ENCODE measurements at places on chromosomes 13 and 19.
A peak's percentile ranks its signal among the peaks of the same experiment; 100 is the strongest.

DNA sequence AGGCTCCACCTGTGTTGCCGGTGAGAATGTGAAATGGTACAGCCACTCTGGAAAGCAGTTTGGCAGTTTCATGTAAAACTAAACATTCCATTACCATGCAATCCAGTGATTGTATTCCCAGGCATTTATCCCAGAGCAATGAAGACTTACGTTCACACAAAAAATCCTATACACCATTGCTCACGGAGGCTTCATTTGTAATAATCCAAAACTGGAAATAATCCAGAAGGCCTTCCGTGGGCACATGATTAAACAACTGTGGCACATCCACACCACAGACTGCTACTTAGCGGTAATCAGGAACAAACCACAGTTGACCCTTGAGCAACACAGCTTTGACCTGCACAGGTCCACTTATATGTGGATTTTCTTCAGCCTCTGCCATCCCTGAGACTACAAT lies 339.7 kb downstream of the MTUS2 start:
- no peak for DNase-seq

GRCh38 chr19:58361900-58362271 lies 665 bp downstream of the ZNF497 start:
- DNase-seq, result no peak

- no peak for DNase-seq
These were observed 51.3 kb upstream of the PCDH9 start for GRCh38 chr13:67281466-67281865.

- DNase-seq, result no peak
These were observed 122.8 kb upstream of the KLF12 start for GRCh38 chr13:74256969-74257368.

DNA sequence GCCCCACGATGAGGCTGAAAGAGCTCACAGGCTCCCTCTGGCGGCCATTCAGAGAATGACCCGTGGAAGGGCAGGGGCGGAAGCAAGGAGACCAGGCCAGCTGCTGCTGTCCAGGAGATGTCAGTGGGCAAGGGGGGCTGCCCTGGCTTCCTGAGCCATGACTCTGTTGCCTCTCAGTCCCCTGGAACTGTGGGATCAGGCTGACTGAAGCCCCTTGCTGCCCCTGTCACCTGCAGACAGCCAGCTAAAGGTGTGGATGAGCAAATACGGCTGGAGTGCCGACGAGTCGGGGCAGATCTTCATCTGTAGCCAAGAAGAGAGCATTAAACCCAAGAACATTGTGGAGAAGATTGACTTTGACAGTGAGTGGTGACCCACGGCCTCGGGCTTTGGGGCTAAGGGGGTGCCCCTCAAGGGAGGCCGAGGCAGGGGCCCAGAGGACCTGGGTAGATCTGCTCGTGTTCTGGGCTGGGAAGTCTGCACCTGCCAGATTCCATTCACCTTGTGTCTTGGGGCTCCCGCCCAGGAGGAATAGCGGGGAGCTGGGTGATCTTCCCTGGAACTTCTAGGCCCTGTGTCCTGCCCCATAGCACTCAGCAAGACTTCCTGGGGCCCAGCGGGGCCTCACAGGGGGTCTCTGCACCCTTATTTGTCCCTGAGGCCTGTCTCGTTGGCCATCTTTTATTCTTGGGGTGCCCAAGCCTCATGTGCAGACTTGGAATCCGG lies 12.5 kb upstream of the ACTN4 start:
- DNase-seq, result peak; percentile 46

- DNase-seq, result no peak
These were observed 2.5 kb downstream of the SLC35E1 start for GRCh38 chr19:16569609-16570320.

DNA sequence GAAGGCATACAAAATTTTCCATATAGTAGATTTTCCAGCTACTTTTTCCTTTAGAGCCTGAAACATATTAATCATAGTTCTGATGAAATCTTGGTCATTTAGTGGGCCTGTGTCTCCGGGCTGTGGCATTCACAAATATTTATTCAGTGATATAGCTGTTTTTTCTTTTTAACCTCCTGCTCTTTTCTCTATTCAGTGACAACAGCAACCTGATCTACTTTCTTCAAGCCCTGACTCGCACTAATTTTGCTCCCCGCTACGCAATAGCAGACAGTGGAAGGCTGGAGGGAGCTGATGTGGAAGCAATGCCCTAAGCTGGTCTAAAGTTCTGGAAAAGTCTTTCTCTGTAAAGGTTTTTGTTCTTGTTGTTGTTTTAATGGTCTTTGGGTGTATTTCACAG lies 289.7 kb downstream of the SLITRK6 start:
- no peak for DNase-seq

- DNase-seq, result no peak
These were observed 255.4 kb downstream of the COG6 start for GRCh38 chr13:39910833-39911232.

DNA sequence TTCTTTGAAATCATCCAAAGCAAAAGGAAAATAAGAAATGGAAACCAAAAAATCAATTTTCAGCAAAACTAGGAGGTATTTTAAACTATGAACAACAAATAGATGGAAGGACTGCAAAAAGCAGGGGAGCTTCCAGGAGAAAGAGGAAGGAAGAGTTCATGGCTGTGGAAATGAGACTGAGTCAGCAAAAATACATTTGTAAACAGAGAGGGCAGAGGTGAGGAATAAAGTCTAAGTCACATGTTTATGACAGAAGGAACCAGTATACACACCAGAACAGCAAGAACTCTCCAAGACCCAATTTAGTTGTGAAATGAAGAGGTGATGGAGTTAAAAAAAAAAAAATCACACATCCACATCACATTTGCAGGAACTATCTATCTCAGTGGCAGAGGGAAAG lies 69.6 kb downstream of the RNASEH2B start:
- no peak for DNase-seq

DNA sequence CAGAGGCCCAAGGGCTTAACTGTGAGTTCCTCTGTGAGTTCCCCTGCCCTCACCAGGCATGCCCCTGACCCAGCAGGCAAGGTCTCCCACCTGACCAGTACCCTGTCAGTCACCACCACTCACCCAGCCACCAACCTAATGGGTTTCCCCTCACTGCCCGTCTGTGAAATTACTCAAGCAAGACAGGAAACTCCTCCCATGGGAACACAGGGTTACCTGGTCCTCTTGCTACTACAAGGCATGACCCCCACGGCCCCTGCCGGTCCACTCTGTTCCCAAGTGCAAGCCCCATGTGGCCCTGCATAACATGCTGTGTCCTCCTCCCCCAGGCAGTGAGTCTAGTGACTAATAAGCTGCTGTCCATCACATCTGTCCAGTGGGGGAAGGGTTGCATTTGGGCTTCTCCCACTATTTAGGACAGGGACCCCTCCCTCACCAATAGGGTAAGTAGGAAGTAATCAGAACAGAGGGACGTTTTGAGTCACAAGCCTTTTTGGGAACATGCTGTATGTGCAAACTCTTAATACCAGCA lies 8.0 kb upstream of the DHRS12 start:
- DNase-seq, result no peak

- DNase-seq, result no peak
These were observed 35.9 kb upstream of the C13orf46 start for GRCh38 chr13:114009590-114010400.

- no peak for DNase-seq
These were observed 162.2 kb downstream of the KDM4B start for GRCh38 chr19:5131031-5131505.

DNA sequence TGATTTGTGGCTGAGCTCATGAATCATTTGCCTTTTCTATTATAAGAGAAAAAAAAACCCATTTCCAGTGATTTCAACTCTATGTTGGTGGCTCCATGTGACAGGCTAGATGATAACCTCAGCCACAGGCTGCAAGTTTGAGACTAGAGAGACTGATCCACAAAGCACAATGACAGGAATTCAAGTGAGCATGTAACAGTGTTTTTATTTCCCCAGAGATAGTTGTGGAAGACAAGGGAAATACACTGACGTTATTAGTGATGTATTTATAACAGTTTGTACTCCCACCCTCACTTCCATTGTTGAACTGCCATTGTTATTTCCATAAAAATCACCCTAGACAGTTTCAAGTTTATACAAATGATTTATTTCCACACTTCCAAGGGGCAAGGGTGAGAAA lies 27.9 kb upstream of the EDNRB start:
- no peak for DNase-seq

DNA sequence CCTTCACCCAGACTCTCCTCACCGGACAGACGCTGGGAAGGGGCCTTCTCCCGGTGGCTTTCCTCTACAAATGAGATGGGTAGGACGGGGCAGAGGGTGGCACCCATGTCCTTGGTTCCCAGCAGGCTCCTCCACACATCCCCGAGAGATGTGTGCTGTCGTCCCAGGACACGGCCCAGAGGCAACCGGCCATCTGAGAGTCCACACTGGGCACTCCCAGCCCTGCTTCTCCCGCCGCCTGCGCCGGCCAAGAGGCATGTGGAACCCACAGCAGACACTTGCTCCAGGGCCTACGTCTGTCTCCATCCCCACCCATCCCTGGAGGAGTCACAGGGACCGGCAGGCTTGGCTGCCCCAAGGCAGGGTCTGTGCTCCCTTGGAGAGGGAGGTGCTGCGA lies 179.9 kb downstream of the KDM4B start:
- DNase-seq, result no peak

DNA sequence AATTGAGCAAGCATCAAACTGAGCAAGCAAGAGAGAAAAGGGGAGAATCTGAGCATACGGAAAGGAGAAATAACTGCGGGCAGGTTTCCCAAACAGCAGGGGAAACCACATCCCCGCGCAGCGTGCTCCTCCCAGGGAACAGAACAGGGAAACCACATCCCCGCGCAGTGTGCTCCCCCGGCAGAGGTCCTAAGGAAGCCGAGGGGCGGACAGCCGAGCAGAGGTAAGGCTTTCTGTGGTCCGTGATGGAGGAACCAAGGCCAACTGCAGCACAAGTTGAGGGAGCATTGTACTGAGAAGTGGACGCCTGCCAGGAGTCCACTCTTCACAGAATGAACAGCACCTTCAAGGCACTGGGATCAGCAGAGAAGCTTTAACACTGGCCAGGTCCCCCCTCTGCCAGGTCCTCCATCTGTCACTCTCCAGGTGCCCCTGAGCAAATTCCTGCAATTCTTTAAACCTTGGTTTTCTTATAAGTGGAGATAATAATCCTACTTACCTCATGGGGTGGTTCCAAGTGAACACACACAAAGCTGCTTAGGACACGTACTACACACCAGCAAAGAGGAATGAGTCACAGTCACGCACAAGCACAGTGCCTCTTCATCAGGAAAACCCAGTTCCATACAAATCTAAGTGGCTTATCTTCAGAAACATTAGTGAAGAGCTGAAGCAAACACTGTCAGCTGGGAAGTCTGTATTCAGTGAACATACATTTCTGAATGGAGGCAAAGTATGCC lies 23.0 kb upstream of the LAMP1 start:
- DNase-seq, result no peak

- DNase-seq, result no peak
These were observed 885 bp upstream of the ZNF536 start for GRCh38 chr19:30371161-30371836.

DNA sequence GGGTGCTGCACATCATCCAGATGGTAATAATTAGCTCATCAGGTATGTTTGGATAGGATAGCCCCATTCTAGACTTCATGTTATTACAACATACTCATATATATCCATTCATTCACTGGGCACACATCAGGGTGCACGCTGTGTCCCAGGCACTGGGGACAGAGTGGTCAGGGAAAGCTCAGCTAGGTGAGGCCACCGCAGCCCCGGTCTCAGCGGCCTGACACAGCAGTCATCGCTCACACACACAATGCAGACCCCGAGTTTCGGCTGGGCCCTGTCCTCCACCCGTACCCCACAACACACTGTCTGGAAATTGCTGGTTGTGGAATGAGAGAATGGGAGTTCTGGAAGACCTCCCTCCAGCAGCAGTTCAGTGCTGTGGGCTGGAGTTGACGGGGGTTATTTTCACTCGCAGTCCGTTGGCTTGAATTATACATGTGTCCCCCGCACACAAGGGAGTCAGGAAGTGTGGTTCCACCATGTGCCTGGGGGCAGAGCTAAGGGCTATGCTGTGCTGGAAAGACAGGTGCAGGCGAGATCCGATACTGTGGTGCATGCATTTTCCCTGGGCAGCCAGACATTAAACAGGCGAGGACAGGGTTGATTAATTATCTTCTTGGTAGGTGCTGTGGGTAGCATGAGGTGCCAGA lies 257.6 kb downstream of the TEX29 start:
- DNase-seq, result no peak

DNA sequence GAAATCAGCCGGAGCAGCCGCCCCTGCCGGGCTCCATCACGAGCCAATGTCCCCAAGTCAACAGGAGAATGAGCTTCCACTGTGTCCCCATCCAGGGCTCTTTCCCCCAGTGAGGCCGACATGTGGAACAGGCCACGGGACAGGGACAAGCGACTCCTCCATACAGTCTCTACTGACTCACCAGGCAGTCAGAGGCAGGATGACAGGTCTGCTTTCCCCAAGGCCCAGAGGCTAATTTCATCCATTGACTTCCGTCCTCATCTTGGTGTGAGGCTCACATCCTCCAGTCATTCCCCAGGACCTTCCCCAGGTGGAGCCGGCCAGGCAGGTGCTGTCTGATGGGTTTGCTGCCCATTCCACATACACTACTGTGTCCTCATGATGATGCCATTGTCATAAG lies 3.5 kb downstream of the CEACAM6 start:
- DNase-seq, result no peak

- no peak for DNase-seq
These were observed 29.1 kb downstream of the NUP58 start for GRCh38 chr13:25330541-25330940.

GRCh38 chr13:95253033-95253432 lies 48.2 kb downstream of the ABCC4 start:
- DNase-seq, result no peak

- no peak for DNase-seq
These were observed 289.9 kb downstream of the DACH1 start for GRCh38 chr13:71577127-71577526.

DNA sequence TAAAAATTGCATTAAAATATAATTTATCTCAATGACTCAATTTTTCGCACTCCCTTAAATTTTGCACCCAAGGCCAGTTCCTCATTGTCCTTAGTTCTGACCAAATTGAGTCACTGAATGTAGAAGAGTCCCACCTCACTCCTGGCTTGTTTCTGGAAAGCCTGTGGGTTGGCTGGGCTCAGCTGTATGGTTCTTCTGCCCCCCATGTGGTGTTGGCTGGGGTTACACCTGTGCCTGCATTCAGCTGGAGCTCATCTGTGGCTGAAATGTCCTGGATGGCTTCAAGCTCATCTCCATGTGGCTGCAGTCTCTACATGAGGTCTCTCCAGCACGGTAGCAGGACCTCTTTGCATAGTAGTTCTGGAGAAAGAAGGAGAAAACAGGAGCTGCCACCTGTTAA lies 7.2 kb upstream of the IRGC start:
- no peak for DNase-seq

Measured in stimulated activated CD8-positive, alpha-beta memory T cell treated with anti-CD3 and anti-CD28 coated beads, Interleukin-2, amount 100 ng/mL, for 1 hour (primary cell).